ENCODE measurements at places on chromosomes 7 and 10.

GRCh38 chr7:77824636-77825035 is 26.1 kb downstream of the PHTF2 start:
- DNase-seq: no peak

DNA sequence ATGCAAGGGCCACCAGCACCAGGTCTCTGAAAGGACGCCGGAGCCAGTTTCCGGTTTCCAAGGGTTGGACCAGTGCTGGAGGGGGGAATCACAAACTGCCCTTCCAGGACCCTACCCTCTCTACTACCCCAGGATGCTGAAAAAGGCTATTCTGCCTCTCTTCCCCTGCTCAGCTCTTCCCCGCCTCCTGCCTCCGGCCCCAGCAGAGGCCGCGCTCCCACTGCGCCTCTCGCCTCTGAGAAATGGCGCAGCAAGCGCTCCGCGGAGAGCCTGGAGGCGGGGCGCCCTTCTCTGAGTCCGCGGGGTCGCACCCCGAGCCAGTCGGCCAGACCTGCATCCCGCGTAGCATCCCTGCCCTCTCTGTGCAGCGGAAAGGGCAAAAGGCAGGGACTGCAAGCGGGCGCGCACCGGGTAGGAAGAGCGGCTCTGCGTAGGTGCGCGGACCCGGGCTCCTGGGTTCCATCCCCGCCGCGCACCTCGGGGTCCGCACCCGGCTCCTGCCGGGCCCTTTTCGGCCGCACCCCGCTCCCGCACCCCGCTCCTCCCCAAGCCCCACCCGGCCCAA is 476 bp upstream of the RET start:
- DNase-seq: peak; percentile 60

DNA sequence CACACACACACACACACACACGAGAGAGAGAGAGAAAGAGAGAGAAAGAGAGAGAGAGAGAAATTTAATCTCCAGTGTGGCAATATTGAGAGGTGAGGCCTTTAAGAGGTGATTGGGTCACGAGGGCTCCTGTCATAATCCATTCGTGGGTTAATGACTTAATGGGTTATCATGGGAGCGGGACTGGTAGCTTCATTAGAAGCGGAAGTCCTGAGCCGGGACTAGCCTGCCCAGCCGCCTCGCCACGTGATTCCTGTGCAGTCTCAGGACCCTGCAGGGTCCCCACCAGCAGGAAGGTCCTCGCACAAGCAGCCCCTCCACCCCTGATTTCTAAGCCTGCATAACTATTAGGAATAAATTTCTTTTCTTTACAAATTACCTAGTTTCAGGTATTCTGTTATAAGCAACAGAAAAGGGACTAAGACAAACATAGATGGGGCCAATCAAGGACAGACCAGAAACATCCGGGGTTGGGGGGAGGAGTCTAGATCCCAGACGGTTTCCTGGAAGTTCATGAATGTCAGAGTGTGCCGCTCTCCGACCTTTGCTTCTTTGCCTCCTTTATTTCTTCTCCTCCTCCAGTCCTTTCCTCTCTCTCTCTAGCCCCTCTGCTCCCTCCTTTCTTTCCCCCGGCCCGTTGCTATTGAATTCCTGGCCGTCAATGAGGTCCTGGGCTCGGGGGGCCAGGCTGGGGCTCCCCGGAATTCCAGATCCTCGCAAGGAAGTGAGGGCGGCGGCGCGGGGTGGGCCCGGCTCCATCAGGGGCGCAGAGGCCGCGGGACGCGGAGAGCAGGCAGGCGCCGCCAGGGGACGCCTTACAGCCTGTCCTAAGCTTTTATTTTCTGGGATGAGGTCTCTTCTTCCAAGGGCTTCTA is 146.8 kb downstream of the CYP26A1 start:
- no peak for DNase-seq

DNA sequence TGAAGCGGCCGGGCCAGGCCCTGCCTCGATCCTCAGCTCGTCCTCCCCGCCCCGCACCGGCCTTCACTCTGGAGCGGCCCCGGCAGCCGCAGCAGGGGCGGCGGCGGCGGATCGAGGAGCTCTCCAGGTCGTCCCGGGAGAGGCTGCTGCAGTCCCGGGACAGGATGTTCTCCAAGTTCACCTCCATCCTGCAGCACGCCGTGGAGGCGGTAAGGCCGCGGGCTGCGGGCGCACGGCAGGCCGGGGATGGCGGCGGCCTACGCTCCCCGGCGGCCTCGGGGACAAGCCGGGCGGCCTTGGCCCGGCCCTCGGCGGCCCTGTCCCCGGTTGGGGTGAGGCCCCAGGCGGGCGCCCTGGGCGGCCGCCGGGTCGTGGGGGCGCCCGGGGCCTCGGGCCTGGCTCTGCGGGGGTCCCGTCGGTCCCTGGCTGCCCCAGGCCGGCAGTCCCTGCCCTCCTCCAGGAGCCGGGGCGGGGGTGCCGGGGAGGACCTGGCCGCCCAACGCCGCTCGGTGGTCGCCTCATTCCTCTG is 399 bp downstream of the FHIP2A start:
- peak; percentile 95 for DNase-seq

DNA sequence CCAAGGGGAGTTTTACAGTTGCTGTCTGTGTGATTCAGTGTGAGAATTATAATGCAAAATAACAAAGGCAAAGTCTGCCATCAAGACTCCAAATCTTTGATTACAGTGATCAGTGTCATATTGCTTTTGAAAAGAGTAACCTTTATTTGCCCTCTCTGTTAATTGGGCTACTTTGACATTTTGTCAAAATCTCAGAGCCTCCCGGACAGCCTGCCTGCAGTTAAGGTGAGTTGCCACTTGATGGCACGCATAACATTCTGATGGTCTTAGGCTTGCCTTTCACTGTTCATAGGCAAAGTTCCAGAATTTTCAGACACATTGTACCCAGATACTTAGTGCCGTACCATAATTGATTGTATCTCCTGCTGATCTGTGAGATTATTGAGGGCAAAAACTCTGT is 253.5 kb downstream of the ABCA13 start:
- peak; percentile 2 for DNase-seq

All from right kidney (tissue), 9 donors.